ENCODE measurements at places on chromosomes 3 and 15.
A peak's percentile ranks its signal among the peaks of the same experiment; 100 is the strongest.

GRCh38 chr3:175238801-175239200 is 379.7 kb downstream of the NAALADL2 start:
- peak; percentile 18 for DNase-seq

GRCh38 chr15:96035091-96035490 is 295.4 kb upstream of the NR2F2 start:
- no peak for DNase-seq

GRCh38 chr15:79673416-79674123 is 223.2 kb downstream of the MTHFS start:
- DNase-seq, result no peak

DNA sequence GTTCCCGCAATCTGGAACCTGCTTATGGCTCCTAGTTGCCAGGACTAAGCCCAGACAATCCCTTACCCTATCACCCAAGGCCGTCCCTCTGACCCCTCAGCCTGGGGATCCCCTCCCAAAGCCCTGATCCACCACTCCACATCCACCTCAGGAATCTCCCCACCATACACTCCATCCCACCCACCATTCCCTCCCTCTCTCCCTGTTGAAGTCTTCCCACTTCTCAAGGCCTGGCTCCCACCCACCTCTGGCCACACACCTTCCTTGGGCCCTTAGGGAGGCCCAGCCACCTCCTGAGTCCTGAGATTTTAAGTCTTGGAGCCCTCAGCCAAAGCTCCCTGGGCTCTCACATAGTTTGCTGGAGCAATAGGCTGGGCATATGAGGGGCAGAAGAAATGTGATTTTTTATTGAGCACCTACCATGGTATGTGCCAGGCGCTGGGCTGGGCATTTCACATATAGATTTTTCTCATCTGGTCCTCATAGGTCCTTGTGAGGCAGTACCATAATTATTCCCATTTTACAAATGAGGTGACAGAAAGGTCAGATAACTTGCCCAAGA is 48.1 kb downstream of the HCN4 start:
- no peak for DNase-seq

DNA sequence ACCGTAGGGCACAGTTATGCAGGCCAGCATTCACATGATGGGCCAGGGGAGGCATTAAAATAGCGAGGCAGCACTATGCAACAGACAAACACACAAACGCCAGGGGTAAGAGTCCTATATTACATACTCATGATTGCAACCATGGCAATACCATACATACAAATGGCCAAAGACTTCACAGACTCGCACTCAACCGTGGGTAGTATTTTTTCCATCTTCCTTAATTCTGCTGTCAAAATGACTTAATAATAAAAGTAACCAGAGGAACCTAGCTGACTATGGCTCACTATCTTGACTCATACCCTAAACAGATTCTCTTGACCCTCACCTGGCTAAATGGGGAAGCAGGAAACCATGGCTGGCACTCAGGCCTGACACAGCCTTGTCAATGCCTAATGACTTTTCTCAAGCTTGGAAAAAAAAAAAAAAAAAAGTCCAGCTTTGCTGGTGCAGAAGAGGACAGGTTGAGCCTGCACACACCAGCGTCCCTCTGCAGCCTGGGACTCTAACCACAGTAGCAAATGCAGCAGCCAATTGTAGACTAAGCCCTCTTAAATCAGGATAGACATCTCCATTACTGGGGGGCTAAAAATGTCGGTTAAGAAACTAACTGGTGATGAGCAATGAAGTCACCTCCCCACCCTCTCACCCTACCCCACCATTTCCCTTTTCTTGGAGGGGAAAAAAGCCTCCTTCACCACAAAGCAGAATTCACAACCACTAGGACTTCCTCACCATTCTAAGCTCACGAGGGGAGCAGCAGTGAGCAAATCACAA is 23.1 kb downstream of the CCDC12 start:
- no peak for DNase-seq

DNA sequence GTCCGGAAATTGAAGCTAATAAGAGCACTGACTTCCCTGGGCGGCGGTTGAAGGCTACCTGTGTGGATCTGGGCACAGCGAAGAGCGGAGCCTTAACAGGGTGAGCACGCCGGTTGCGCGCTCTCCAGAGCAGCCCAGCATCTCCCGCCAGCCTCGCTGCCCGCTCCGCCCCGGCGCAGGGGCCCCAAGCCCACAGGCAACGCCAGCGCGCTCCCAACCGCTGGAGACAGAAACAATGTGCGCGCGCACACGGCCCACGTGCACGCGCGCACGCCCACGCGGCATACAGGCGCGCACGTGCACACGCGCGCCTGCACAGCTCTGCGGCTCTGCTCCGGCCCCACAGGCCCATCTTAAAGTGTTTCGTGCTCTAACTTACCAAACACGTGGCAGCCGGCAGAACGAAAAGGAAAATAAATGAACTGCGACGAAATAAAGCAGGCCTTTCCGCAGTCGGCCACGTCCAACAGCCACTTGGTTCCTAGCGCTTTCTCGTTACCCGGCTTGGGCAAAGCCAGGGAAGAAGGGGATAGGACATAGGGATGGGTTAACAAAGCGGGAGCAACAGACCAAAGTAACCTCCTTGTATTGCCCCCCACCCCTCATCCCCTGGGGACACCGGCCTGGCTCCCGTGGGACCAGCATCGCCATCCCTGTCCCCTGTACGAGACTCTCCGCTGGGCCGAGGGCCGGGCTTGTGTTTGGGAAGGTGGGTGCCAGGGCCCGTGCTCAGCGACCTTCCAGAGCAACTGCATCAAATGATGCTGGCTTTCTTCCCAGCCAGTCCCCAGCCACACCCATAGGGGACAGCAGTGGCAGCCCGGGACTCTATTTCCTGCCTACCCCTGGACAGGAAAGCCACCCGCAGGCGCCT is 203.7 kb downstream of the ABHD5 start:
- peak; percentile 43 for DNase-seq

- no peak for DNase-seq
Measured at GRCh38 chr15:59668556-59668955, 11.2 kb upstream of the GTF2A2 start.

GRCh38 chr3:63351159-63352007 is 73.3 kb downstream of the SYNPR start:
- DNase-seq, result peak; percentile 33

- DNase-seq, result no peak
Measured at GRCh38 chr3:11554666-11555065, 89.0 kb downstream of the VGLL4 start.

- DNase-seq, result no peak
Measured at GRCh38 chr3:15974647-15975046, 176.9 kb upstream of the ANKRD28 start.

DNA sequence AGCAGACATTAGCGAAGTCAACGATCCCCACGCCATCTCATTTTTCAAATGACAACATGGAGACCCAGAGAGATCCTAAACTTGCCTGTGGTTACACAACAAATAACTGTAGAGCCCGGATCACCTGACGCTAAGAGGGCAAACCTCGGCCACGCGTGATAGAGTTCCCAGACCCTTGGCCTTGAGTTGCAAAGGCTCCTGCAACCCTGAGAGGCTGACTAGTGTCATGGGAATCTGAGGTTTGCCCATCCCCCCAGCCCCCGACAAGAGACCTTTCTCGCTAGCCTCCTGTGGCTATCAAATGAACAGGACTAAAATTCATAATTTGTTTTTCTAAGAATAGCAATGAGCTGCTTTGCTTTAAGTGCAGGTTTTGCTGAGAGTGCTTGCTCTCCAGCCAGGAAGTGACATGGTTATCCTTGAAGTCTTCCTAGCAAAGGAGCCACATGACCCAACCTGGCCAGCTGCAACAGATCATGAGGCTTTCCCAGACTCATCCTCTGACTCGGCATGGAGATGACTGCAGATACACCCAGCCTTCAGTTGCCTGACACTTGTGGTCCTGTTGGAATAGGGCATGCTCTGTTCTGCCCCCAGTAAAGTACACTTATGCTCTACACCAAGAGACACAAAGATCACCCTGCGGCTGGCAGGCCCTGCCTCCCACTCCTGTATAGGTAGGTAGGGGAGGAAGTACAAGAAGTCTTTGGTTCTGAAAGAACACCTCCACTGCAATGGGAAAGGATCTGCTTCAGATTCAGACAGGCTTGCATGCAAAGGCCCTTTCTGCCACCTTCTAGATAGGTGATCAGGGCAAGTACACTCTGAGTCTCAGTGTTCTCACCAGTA is 36.0 kb downstream of the MCF2L2 start:
- DNase-seq, result no peak

DNA sequence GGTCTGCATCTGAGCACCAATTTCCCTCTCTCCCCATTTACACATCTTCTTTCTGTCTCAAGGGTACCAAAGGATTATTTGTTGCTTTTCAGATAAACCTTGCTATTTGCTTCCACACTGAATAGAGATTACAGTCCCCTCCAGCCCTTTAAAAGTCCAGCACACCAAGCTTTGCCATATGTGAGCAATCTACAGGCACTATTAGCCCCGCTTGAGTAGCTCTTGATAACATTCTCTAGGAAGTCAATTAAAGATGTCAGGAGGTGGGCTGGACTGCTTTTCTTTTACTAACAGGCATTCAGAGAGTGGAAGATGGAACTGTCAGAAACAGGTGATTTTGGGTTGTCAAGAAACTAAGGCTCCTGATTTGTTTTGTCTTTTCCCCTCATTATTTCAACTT is 417.0 kb downstream of the ROBO2 start:
- DNase-seq, result no peak

DNA sequence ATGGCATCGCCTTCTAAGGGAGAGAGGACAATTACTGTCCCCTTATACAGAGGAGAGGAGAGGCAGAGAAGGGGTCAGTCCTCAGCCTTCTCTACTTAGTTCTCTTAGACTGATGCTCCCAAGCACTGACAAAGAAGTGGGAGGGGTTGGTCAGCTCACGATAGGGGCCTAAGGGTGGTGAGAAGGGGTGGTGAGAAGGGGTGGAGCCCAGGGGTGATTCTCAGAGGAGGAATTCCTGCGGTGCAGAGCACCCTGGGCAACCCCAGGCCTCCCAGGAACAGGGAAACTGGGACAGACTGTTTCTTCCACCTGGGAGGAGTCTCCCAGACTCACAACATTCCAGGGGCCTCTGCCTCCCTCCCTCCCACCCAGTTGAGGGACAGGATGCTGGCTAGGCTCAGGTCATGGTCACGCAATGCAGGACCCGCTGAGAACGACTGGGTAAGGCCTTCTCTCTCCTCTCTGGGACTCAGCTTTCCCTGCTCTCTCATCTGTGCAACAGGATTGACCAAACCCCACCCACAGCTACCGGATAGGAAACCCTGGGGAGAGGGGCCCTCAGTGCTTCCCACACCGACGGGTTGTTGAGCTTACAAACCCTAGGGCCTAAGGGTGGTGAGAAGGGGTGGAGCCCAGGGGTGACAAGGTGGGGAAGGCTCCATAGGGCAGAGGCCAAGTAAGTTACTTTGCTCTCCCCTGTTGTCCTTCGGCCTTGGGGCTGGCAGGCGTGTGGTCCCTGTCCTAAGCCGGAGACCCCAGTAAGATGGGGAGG is 1.5 kb downstream of the TPRA1 start:
- DNase-seq, result no peak

Data from NCI-H748 treated with DMSO at 0.1 percent for 48 hours (cell line).